ENCODE measurements at places on chromosomes 5 and 9. TPM values are rescaled to one million over a fixed set of nuclear protein-coding genes. Genes with fewer than 3 reads are reported as not detected.
A peak's percentile ranks its signal among the peaks of the same experiment; 100 is the strongest.

- no peak for DNase-seq
Observed at GRCh38 chr5:74885170-74885569, 19.0 kb upstream of the FAM169A start.

- DNase-seq = no peak
Observed at GRCh38 chr9:86178503-86178902, 79.1 kb upstream of the GOLM1 start.

DNA sequence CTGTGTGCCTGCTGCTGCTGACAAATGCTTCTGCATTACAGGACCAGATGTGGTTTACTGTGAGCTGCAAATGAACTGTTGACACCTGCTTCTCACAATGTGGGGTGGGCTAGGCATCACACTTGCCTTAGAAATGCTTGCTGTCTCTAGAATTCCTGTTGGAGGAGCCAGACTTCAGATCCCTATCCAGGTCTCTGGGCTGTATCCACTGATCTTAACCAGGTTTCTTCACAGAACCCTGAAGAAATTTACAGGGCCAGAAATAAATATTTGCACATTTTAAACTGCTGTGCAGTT is 255.4 kb downstream of the FAM114A2 start:
- no peak for DNase-seq

GRCh38 chr5:142421621-142422397 is 97.0 kb upstream of the SPRY4 start:
- DNase-seq = no peak

PDE8B gene
- polyA plus RNA-seq = not detected

SPINK7 gene
- not detected for polyA plus RNA-seq

DNA sequence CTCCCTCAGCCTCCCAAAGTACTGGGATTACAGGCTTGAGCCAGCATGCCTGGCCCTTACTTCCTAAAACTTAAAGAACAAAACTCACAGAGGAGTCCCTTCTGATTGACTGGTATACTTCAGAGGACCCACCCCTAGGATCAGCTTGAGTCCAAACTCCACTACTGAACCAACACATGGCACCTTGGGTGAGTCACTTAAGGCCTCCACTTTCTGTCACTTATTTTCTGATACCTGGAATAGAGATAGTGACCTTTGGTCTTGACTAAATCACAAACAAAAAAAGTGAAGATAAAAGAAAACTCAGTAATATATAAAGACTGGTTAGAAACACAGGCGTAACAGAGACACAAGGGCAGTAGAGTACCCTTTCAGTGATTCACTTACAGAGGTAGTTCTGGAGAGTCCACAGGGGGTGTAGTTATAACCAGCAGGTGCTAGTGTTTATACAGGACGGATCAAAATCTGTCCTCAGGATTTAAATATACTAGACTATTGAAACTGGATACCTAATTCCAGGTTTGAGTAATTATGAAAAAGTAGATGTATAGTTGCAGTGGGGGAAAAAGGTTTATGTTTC is 274.3 kb upstream of the ANKRD55 start:
- no peak for DNase-seq

DNA sequence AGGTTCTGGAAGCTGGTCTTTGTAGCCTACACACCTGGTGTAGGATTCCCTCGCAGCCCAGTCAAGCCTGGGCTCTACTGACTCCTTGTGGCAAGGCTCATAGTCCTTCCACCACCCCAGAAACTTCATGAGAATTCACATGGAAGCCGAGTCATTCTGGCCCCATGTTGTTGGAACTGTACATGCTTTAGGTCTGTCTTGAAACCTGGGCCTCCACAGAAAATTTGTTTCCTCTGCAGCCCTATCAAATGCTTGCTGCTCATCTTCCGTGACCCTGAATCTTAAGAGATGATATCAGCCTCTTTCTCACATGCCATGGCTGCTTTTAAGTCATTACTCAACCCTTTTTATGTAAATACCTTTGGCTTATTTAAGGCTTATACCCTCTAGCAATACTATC is 113.4 kb upstream of the GRHPR start:
- DNase-seq = no peak

SUSD3 gene
- polyA plus RNA-seq = 0.18 TPM

ANKRD34B gene
- not detected for polyA plus RNA-seq

- DNase-seq = peak; percentile 46
Observed at GRCh38 chr5:13987843-13988464, 43.5 kb upstream of the DNAH5 start.
